ENCODE measurements at places on chromosomes 7 and 10. TPM values are rescaled to one million over a fixed set of nuclear protein-coding genes. Genes with fewer than 3 reads are reported as not detected.

VSTM4 gene
- not detected for total RNA-seq

NDUFB8 gene
- 327 TPM for total RNA-seq

VWA2 gene
- total RNA-seq = not detected

ADGRA1 gene
- total RNA-seq = not detected

DNA sequence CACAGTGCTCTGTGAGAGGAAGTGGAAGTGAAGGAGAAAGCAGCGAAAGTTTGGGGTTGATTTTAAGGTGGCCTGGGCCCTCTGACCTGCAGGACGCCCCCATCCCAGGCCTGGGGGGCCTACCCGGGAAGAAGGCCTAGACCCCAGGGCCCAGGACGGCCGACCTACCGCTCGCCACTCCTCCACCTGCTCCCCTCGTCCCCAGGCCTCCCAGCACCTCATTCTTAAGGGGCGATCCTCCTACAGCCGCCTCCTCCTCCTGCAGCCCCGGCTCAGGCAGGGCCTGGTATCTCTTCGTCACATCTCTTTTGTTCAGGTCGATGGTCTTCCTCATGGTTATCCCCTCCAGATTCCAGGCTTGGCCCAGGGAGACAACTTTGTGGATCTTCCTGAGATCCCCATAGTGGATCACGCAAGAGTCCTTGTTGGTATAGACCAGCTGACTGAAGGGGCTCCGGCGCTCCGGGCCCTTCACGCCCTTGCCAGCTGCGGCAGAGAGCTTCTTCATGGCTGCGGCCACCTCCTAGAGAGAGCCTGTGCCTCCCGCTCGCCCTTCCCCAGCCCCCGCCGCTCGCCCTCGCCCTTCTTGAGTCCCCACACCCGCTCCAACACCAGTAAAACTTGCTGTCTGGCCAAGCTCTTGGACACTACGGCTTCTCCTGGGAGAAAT lies 117.5 kb downstream of the OR13A1 start:
- no peak for DNase-seq

- peak; percentile 28 for DNase-seq
These were observed 1378.7 kb downstream of the XPNPEP1 start for GRCh38 chr10:108544500-108545120.

DNA sequence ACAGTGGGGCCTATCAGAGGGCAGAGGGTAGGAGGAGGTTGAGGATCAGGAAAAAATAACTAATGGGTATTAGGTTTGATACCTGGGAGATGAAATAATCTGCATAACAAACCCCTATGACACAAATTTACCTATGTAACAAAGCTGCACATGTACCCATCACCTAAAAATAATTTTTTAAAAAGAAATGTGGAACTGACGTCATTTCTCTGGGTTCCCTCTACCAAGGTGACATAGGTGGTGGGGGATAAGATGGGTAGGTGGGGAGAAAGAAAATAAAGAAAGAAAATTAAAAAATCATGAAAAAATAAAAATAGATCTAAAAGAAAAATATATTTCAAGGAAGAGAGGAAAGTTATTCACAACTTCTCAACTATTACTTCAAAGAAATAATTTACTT lies 153.1 kb upstream of the SORCS1 start:
- DNase-seq = no peak

- DNase-seq = no peak
These were observed 14.4 kb downstream of the PKD2L1 start for GRCh38 chr10:100315615-100316014.

GRCh38 chr10:79323602-79324001 lies 23.7 kb upstream of the PPIF start:
- DNase-seq = no peak

DNA sequence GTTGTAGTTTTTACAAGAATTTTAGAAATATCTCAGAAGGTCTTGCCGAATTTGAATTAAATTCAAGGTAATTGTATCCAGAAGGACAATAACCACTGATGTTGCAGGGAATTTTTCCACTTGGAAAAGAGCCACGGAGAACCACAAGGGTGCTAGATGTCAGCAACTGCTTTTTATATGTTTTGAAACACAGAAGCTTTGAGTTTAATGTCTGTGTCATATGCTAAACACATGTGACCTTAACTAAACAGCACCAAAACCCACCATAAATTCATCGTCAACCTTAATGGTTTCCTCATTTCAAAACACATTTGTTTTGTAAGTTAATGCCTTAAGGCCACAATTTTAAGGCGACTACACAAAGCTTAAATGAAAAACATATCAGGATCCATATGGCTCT lies 106.9 kb downstream of the COL28A1 start:
- DNase-seq = no peak

DNA sequence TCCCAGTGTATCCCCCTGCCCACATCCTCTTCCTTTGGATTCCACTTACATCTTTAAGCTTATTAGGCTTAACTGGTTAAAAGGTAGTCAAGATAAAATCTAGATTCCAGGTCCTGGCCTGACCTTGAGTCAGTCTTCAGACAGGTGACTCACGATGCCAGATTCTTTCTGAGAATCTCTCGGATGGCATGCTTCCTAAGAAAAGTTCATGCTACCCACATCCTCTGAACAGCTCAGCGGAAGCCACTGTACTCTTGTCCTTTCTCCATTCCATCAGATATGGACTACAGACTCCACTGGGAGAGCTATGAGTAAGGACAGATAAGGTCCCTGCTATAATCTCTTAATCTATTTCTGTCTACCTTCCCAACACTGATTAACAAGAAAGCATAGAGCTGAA lies 43.4 kb downstream of the DNMBP start:
- no peak for DNase-seq

GRCh38 chr10:76453997-76454396 lies 1022.6 kb downstream of the LRMDA start:
- DNase-seq = no peak

DNA sequence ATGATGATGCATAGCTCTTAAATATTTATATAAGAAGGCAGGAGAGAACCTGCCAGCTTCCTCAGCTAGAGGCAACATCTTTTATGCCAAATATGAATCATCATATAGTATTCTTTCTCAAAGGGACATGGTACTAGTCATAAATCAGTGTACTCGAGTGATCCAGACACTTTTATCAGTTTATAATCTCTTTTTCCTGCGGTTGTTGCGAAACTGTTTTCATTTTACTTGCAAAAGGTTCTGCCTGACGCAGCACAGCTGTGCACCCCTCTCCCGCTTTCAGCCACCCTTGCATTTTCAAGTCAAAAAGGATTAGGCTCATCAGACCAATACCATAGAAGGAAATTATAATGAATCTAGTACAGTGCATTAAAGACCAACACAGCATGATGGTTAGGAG lies 332.3 kb upstream of the PRKCQ start:
- peak; percentile 53 for DNase-seq

DNA sequence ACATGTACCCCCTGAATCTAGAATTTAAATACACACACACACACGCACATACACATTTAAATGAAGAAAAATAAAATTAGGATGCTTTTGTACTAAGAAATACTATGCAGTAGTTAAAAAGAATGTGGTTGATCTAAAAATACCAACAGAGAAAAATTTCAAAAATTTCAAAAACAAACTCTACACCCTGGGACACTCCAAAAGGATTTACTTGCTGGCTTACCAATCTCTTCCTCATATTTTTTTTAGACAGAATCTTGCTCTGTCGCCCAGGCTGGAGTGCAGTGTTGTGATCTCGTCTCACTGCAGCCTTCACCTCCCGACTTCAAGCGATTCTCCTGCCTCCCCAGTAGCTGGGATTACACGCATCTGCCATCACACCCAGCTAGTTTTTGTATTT lies 80.9 kb downstream of the HIP1 start:
- DNase-seq = no peak

GRCh38 chr10:72027498-72027897 lies 60.9 kb downstream of the SPOCK2 start:
- DNase-seq = no peak

GRCh38 chr10:106440767-106441166 lies 723.7 kb downstream of the SORCS1 start:
- DNase-seq = no peak

DNA sequence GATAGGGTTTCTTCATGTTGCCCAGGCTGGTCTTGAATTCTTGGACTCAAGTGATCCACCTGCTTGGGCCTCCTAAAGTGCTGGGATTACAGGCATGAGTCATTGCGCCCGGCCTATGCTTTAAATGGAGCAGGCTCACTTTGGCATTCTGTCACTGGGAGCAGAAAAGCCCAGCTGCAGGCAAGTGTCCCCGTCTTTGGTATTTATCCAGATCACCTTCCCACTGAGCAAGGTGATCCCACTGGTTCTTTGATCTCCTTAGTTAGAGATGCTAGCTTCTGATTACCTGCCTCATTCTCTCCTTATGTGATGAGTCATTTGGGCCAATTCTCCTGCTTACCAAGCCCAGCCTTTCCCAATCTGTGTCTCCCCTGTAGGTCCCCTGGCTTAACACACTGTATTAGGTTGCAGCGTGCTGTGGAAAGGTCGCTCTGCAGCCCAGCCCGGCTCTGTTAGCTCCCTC lies 39.3 kb downstream of the SPDYE5 start:
- no peak for DNase-seq

DNA sequence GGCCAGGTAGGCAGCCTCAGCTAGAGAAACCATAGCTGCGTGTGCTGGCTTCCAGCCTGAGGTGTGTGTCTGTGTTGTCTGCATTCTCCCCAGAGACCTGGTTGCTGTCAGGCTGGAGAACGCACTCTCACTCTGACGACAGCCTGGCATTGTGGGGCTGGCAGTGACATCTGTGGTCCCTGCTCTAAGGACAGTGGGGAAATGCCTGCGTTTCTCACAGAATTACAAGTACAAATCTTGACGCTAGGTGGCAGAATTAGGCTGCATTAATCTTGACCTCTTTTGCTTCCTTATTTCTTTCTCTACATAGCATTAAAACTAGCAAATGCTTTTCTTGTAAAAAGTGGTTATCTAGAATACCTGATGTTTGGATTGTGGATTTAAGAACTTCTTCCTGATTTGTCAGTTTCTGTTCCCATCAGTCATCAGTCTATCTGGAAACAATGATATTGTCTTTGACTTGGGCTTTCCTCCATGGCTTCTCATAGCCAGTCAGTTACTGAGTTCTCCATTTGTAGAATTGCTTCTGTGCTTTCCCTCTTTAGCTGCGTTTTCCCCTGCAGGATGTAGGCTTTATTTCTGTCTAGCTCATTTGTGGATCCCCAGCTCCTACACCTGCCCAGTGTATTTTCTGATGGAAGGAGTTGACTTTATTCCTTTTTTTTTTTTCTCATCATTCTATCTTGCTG lies 86.0 kb downstream of the FANK1 start:
- DNase-seq = peak; percentile 7

DNA sequence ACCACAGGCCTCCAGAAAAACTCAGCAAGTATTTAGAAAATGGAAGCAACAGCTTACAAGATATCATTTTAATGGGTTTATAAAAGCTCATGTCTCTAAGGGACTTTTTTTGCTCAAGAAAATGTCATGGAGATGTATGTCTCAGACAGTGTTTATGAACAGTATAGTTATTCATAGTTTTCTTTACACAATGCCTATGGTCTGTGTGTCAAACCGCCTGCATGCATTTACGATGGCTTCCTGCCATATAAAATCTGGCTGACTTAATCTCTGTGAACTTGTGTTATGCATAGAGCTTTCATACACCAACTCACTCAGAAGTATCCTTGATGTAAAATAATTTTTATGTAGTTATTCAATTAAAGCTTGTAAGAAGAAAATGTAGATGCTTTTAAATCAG lies 1314.2 kb upstream of the LRRTM3 start:
- no peak for DNase-seq

DNA sequence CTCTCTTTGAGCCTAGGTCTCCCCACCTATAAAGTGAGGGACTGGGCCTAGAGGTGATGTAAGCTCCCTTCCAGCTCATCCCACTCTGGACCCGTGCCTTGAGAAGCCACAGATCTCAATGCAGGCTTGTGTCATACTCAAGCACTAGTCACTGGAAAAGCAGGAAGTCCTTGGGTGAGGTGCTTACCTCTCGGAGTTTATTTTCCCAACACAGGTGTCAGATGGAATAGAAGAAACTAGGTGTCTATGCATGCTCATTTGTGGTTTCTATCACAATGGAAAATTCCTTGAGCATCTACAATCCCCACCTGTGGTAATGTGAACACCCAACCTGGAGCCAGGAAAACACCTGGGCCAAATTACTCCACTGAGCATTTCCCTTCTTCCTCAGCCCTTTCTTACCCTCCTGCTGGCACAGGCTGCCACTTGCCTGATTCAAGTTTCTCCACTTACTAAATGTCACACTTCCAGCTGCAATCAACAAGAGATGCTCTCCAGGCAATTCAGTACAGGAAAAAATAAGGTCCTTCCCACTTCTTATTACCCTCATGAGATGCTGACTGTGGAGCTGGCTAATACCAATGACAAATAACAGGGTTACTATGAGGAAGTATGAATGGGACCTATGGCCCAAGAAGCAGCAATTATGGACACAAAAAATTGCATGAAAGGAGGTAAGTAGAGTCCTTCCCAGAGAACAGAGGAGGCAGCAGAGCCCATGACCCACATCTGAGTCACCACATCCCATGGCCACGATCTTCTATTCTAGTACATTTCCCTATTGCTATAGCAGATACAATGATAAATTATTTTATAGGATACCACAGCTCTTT lies 13.1 kb downstream of the LSM5 start:
- DNase-seq = no peak

- no peak for DNase-seq
These were observed 37.5 kb downstream of the PRLHR start for GRCh38 chr10:118557946-118558345.
